NCI-H1930 (cell line): ENCODE measurements at places on chromosomes 3 and 15.

DNA sequence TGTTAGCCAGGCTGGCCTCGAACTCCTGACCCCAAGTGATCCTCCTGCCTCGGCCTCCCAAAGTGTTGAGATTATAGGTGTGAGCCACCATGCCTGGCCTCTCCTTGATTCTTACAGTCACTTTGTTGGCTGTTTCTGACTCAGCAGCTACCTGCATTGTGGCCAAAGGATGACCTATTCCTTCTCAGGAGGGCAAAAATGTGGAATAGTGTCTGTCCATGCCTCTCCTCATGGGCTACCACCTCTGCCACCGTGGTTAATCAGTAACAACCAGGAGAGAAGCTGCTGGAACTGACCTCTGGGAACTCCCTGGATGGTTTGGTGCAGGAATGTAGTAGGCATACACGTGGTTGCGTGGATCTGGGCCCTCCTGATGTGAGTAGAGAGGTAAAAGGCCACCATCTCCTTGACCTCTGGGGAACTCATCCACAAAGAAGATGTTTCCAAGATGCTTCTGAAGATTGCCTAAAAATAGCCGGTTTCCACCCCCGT, 63.3 kb downstream of the FLNB start:
- DNase-seq: no peak

DNA sequence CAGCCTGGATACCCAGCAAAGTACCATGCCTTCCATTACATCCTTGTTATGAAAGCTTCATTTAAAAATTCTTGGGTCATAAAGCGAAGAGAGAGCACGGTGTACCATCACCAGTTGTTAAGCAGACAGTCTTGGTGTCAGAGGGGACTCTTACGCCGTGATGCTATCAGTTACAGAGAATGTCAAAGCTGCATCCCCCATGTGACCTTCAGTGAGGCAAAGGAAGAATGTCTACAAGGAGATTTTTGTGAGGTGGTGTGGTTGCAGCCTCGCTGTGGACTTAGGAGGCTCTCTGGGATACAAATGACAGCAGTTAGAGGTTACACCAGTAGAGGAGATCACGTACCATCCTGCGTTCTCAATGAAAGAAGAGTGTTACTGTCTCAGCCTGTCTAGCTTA, 278.3 kb downstream of the FEZF2 start:
- DNase-seq: no peak

DNA sequence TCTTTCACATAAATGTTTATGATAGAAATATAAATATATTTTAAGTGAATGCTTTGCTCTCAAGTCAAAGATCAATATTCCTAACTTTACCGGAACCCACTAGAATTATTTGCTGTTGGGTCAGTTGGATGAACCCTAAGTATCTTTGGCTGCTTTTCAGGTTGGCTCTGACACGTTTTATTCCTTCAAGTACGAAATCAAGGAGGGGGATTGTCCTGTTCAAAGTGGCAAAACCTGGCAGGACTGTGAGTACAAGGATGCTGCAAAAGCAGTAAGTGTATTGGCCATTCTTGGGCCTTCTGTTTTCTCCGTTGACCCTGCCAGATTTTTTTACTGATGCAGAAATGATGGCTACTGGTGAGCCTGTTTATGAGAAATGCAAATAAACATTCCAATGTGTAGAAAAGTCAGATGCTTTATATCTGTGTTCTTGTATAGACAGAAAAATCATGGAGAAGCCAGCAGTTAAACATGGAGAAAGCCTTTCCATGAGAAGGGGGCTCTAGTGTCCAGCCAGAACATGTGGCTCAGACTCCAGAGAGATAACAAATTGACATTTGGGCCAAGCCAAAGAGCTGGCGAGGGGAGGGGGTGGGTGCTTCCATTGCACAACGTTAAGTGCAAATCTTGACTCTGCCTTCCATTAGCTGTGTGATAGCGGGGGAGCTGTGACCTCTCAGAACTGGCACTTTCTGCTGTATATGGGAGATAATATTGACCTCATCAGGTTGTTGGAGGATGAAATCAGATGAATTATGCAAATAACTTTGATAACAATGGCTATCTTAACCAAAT, 3.0 kb downstream of the KNG1 start:
- no peak for DNase-seq

DNA sequence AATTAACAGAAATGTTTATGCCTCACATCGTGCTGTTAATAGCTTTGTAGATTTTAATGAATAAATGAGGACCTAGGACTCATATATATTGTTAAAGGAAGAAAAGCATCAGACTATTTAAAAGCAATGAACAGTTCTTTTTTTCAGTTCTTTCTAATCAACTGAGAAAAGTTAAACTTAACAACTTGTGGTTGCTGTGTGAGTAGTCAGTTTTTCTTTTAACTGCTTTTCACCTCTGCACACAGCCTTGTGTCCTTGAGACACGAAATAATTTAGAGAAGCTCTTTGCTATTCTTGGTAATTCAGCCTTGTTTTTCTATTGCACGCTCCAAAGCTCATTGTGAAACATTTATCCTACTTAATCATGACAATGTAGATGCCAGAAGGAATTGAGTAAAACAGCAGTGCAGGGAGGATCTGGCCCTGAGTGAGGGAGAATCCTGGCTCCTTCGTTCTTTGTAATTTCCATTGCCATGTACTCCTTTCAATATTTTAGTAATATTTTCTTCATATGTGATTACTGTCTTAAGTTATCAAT, 499.0 kb downstream of the PYDC2 start:
- DNase-seq: no peak

GRCh38 chr15:84648539-84648938, 5.5 kb downstream of the WDR73 start:
- no peak for DNase-seq

DNA sequence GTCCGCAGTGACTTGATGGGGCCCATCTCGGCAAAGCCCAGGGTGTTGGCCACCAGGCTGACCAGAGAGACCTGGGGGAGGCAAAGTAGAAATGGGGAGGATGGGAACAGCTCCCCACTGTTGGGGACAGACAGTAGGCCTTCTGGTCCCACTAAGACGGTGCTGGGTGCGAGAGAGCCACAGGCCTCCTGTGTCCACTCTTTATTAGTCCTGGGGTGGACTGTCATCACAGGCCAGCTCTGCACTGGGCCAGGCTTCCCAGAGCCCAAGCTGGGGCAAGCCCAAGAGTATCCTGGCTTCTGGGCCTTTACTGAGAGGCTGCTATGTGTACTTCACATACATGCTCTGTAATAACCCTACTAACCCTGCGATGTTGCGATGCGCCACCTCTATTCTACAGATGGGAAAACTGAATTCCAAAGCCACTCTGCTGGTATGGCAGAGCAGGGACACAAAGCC, 66.4 kb downstream of the EXOG start:
- DNase-seq: no peak
